ENCODE measurements at places on chromosomes 11 and 22. TPM values are rescaled to one million over a fixed set of nuclear protein-coding genes. Genes with fewer than 3 reads are reported as not detected.

SCO2 gene
- 9.5 TPM for total RNA-seq

FAM180B gene
- total RNA-seq = 0.15 TPM

TRIM34 gene
- 9.7 TPM for total RNA-seq

KRTAP5-10 gene
- total RNA-seq = not detected

KRTAP5-1 gene
- not detected for total RNA-seq

Measured in T-helper 1 cell treated with Interleukin-12 subunit alpha and Interleukin-12 subunit beta and Interleukin-4 antibody, amounts not matched to agents 30 ng/mL and 1 ng/mL, for 36 hours (primary cell).